ENCODE measurements at places on chromosomes 7 and 10. TPM values are rescaled to one million over a fixed set of nuclear protein-coding genes. Genes with fewer than 3 reads are reported as not detected.

- DNase-seq = no peak
Observed at GRCh38 chr10:70925377-70926225, 37.2 kb upstream of the PCBD1 start.

- DNase-seq = no peak
Observed at GRCh38 chr7:142420554-142421362, 162.9 kb upstream of the PRSS58 start.

GRCh38 chr10:128612195-128612594 lies 486.0 kb upstream of the MKI67 start:
- no peak for DNase-seq

- DNase-seq = peak; percentile 88
Observed at GRCh38 chr7:1536743-1537534, 6.4 kb downstream of the MAFK start.

- DNase-seq = no peak
Observed at GRCh38 chr7:78299088-78299487, 500.5 kb downstream of the PHTF2 start.

GRCh38 chr7:13109201-13109600 lies 421.8 kb downstream of the ARL4A start:
- DNase-seq = no peak

SPDYE11 gene
- total RNA-seq = not detected

DNA sequence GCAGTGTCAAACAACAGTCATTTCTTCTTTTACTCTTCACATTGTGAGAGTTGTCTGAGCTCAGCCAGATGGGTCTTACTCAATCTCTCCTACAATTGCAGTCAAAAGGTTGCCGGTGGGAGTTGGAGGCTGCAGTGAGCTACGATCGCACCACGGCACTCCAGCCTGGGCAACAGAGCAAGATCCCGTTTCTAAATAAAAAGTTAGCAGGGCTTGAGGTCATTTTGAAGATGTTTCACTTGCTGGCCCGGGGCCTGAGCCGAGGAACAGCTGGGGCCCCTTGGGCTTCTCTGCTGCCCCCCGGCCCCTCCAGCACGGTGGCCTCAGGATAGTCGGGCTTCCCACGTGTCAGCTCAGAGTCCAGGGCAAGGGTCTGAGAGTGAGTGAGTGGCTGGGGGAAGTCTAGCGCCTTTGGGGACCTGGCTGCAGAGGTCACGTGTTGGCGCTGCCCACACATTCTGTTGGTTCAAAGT lies 40.4 kb downstream of the GTF2IRD1 start:
- DNase-seq = no peak

DNA sequence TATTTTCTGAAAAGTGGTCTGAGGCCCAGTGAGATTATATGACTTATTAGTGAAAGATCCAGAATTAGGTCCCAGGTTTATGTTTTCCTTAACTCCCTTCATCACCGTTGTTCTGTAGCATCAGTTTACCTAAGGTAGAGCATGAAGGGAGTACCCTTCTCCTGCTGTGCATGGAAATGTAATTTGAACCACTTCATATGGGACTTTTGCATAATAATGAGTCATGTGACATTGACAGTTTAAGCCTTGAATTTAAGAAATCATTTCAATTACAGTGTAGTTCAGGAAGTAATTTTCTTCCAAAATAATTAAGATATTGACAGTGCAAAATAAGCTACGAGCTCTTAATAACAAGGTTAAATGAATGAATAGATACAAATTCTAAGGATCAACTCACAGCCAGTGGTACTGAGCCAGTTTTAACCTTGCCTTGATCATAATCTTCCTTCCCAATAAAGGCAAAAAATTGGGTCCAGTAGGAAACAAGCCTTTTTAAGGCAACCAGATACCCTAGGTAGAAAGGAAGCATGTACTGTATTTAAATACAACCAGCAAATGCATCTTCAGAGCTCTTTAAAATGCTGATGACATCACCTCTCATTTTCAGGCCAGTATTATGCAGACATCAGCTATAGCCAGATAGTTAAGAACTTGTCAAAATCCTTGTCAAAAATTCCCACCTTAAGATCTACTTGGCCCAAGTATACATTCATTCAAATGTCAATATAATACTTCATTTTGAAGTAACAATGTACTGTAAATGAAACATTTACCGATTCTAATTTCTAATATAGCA lies 48.8 kb upstream of the DKK1 start:
- DNase-seq = no peak

NOC3L gene
- 22.6 TPM for total RNA-seq

DNA sequence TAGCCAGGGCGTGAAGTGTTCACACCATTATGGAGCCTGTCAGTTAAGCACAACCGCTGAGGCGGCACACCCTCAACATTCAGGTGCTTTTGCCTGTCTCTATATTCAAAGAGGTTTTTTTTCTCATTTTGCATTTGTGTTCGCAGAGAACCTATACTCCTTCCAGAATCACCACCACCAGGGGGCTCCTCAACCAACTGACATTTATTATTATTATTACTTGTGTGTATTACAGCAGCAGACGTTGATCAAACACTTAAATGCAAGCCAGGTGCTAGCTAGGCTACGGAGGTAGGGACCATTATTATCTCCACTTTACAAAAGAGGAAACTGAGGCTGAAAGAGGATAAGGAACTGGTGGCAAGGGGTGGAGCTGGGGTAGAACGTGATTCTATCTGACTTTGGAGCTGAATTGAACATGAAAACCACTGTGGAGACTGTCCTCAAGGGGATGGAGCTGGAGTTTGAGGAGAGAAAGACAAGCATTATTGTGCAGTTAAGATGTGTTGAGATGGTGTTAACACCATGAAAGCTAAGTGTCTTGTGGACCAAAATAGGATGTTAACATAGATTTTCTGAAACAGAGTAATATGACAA lies 133.8 kb upstream of the PLXNA4 start:
- DNase-seq = peak; percentile 29

- no peak for DNase-seq
Observed at GRCh38 chr10:50324046-50324445, 72.7 kb upstream of the ASAH2 start.
